HCEC 1CT (cell line): ENCODE measurements at places on chromosomes 16 and 17.

- no peak for DNase-seq
Measured at GRCh38 chr17:57554826-57555635, 190.1 kb downstream of the CCDC182 start.

GRCh38 chr16:23895052-23895451 lies 59.3 kb downstream of the PRKCB start:
- no peak for DNase-seq

DNA sequence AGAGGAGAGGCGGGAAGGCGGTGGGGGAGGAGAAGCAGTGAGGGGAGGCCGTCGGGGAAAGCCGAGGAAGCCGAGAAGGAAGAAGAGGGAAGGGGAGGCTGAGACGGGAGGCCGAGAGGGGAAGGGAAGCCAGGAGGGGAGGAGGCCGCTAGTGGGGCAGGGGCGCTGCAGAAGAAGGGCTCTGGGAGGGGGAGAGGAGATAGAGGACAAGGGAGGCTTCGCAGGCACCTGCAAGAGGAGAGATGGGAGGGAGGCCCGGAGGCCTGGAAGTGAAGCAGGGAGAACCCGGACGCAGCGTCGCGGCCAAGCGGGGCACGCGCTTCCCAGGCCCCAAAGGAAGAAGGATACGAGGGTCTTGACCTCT lies 2.3 kb downstream of the C17orf58 start:
- DNase-seq: no peak

- peak; percentile 60 for DNase-seq
Measured at GRCh38 chr17:6413065-6413464, 21.9 kb downstream of the AIPL1 start.

DNA sequence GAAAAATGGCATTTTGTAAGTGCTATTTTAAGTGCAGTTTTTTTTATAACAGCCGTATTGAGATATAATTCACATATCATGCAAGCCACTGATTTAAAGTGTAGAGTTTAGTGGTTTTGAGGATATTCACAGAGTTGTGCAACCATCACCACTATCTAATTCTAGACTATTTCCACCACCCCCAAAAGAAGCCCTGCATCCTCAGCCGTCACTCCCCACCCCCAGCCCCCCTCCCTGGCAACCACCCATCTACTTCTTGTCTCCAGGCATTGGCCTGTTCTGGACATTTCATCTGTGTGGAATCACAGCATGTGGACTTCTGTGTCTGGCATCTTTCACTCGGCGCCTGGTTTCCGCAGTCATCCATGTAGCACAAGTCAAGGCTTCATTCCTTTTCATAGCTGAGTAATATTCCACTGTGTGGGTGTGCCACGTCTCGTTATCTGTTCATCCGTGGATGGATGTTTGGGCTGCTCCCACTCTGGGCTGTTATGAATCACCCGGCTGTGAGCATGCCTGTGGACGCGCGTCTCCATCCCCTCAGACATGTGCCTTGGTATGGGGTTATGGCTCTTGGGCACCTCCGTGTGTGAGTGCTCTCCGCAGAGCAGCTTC lies 138.4 kb upstream of the CIBAR2 start:
- DNase-seq: no peak

DNA sequence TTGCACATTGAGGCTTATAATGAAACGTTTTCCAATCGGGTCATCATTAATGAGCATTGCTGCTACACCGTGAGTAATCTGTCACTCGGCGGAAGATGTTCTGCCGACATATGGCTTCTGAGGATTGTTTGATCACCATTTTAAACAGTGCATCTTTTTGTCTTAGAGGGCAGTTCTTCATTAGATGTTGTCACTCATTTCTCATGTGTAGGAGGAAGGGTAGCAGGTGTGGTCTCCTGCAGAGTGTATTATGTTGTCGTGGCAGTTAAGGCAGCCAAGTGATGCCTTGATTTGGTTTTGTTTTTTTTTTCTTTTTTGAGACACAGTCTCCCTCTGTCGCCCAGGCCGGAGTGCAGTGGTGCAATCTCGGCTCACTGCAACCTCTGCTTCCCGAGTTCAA lies 50.5 kb downstream of the SEC14L1 start:
- no peak for DNase-seq

GRCh38 chr17:2705263-2705662 lies 6.3 kb downstream of the CLUH start:
- peak; percentile 57 for DNase-seq

DNA sequence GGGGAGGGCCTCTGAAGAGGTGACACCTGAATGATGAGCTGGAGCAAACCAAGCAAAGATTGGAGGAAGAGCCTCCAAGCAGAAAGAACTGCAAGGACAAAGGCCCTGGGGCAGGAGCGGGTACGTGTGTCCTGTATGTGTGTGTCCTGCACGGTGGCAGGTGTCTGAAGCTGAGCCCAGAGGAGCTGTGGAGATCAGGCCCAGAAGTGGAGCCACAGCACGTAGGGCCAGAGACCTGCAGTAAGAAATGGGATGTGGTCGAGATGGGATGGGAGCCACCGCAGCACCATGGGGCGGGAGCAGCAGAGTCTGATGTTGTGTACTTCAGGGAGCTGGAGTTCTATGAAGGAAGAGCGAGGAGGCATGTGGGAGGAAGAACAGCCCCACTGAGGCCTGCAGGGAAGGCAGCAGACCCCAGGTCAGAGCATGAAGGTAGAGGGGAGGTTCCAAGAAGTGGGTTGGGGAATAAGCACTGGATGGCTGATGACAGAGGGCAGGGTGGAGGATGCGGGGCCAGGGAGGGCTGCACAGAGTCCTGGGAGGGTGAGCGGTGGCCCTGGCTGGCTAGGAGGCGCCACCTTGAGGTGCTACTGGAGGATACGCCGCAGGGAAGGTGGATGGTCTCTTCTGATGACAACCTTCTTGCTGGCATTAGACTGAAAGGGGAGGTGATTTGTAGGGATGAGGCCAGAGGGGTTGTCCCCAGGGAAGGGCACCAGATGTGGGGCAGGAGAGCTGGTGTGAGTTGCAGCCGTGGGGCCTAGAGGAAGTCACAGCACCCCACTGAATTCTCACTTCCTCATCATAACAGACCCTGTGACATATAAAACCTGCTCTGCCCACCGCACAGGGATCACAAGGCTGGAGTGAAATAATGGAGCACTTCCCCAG lies 10.6 kb upstream of the CETP start:
- DNase-seq: peak; percentile 17

DNA sequence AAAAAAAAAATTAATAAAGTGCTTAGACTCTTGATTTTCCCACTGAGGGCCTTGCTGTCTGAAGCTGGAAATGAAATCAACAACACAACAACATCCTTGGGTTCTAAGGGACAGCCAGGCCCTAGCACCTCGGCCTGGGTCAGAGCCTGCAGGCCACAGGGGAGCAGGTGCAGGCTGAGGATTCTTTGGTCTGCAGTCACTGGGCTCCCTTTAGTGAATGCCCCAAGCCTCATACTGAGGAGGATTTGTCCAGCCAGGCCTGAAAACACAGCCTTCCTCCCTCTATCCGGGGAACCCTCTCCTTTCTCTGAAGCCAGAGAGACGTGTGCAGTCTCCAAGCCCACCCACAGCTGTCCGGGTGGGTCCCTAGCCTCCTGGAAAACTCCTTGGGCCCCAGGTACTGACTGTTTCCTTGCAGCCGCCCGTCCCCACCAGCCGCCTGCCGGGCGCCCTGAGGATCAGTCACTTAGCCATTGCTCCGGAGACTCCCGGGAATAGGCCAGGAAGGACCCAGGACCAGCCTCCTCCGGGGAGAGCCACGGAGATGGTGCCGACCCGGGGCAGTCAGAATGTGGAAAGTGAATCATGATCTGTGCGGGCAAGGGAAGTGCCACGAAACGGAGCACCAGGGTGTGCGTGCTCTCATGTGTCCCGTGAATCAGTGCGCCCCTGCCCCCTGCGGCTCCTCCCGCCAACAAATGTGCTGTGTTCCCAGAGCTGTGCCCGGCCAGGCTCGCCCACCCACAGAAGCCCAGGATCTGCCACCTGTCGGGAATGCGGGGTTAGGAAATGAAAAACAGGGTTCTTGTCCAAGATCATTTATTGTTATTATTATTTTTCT lies 91.0 kb downstream of the RTN4RL1 start:
- no peak for DNase-seq

GRCh38 chr16:31107465-31107867 lies 720 bp upstream of the BCKDK start:
- no peak for DNase-seq

DNA sequence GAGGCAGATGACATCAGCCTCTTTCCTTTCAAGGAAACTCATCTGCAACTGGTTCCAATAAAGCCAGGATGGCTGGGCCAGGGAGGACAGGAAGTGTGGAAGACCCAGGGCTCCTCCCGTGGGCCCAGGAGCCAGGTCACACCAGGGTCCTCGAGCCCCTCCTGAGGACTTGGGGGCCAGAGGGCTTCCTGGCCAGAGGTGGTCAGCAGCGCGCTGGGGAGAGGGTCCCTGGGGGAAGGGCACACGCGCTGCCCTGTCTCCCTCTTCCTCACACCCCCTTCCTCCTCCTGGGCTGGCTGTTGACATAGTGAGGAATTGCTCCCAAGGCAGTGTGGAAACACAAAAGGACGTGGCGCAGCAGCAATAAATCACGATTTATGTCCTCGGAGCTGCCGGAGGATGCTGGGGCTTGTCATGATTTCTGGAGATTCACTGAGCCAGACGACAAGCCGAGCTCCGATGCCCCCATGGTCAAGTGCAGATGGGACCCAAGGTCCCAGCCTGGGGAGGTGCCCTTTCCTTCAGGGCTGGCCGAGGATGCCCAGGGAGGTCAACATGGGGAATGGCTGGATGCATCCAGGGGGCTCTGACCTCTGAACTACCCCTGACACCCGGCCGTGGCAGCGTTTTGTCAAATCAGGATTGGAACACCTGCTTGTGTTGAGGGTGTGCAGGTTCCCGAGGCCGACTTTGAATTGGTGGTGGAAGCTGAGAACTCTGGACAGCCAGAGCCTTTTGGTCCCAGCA lies 152.6 kb downstream of the IRF8 start:
- DNase-seq: no peak

DNA sequence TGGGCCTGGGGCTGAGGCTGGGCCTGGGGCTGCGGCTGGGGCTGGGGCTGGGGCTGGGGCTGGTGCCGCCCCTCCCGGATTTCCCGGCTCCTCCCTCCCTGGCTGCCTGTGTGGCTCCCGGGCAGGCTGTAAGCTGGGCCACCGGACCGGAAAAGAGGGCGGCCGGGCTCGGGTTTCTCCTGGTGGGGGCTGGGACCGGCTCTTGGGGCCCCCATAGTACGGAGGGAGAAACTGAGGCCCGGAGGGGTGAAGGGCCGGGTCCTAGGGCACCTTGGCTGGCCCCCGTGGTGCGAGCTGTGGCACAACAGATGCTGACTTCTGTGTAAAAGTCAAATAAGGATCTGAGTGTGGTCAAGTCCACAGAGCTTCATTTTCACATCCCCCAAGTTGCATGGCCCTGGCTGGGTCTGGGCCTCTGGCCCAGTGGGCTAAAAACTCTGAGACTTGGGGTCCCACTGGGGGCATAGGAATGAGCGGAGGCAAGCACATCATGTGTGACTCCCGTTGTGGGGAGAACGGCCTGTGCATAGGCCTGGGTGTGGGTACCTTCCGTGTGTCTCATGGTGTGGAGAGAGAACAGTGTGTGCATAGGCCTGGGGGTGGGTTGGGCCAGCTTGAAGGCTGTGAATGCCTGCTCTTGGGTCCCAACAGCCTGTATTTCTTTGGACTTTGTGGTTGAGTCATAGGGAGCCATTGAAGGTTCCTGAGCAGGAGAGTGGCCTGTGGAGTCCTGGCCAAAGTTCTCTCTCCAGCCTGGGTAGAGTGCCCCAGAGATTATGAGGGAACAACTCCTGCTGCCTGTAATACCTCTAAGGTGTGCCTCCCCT lies 123.9 kb upstream of the CIBAR2 start:
- no peak for DNase-seq

DNA sequence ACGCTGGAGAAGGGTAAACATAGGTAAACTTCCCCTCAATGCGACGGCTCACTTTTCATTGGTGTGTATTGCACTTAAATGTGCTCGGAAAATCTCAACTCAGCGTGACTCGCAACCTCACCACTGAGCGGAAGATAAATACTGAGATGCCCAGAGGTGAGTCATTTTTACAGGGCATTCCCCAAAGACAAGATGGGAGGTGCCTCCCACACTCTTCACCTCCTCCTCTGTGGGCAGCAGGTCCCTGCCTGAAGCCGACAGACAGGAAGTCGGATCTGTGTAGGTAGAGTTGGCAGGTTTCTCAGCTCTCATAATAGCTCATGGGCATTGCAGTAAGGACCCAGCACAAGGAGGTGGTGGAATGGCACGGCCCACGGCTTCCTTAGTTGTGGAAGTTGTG lies 274.6 kb upstream of the HSBP1 start:
- peak; percentile 52 for DNase-seq

GRCh38 chr16:87308826-87309225 lies 8.4 kb downstream of the C16orf95 start:
- DNase-seq: no peak

DNA sequence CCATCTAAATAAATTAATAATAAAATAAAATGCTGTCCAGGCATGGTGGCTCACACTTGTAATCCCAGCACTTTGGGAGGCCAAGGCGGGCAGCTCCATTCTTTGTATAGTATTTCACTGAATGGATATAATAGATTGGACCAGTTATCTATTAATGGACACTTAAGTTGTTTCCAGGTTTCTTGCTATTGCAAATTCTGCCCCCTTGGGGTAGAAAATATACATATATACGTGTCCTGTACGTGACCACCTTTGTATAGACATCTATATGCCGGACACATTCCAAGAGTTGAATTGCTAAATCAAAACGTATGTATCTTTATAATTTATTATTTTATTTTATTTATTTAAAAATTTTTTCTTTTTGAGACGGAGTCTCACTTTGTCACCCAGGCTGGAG lies 3.9 kb upstream of the EXOC7 start:
- DNase-seq: peak; percentile 17

DNA sequence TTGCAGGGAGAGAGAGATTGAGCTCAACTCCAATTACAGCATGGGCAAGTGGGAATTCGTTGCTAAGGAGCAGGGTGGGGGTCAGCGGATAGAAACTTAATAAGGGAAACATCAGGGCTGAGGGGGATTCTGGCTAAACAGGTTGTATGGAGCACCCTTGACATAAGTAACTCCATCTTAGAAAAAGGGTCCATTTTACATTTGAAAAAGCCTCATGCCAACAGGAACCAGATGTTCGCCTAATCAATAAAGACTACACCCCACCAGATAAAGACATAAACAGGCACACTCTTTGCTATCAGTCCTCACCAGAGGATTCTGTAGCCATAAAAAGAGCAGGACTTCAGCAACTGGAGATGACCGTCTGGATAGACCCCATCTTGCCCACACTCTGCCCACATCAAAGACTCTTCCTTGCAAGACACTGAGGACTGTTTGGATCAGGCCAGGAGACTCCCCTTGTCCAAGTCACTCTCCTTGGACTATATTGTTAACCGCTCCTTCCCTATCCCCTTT lies 1.6 kb upstream of the LRRC75A start:
- DNase-seq: no peak

DNA sequence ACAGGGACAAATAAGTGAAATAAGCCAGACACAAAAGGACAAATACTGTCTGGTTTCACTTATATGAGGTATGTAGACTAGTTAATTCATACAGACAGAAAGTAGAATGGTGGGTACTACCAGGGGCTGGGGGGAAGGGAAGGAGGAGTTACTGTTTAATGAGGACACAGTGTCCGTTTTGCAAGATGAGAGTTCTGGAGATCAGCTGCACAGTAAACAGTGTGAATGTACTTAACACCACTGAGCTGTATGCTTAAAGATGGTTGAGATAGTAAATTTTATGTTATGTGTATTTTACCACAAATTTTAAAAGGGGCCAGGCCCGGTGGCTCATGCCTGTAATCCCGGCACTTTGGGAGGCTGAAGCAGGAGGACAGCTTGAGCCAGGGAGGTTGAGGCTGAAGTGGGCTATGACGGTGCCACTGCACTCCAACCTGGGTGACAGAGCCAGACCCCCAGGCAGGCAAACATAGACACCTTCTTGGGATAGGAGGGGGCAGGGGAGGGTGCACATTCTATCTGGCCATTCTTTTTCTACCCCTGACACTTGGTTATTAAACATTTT lies 23.5 kb downstream of the LRRC75A start:
- DNase-seq: no peak
